ENCODE measurements at places on chromosomes 3 and 15.
A peak's percentile ranks its signal among the peaks of the same experiment; 100 is the strongest.

DNA sequence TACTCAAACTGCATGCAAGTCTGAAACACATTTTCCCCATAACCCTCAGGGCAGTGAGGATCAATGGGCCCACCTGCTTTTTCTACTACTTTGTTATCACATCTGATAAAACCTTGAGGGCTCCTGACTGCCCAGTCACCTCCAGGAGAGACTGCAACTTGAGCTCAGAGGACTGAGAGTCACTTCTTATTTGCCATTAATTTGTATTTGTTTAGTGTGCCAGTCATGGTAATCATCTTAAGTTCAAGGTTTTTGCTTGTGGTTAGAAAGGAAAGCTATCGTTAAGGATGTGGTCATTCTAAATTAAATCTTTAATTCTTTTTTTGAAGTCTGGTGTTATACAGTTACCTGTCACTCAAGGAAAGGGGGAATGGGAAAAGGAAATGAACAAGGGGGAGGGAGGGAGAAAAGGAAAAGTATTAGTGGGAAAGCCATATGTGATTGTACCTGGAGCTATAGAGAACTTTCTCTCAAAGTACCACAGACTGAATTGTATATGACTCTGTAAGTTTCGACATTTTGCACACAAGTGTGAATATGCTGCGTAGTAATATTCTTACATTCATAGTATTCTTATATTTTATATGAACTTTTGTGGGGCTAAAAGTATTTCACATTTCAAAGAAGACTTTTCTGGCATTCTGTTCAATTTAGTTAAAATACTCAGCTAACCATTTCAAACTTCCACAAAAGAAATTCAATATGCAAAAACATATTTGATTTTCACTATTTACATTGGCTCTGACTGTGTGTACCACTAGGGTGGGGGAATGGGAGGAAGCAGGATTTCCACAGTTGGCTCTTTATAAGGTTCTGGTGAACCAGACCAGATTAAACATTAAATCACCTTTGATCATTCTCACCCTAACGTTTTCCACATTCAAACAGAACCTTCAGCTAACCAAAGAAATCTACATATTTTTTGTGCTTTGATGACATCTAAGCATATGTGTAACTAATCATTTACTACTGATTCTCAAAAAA is 166.5 kb upstream of the ATP11B start:
- no peak for ATAC-seq

- no peak for ATAC-seq
Observed at GRCh38 chr3:118512301-118512700, 522.3 kb downstream of the IGSF11 start.

- ATAC-seq, result no peak
Observed at GRCh38 chr3:16482770-16483531, 30.5 kb downstream of the RFTN1 start.

GRCh38 chr3:155283092-155284056 is 10.1 kb downstream of the STRIT1 start:
- ATAC-seq, result no peak

DNA sequence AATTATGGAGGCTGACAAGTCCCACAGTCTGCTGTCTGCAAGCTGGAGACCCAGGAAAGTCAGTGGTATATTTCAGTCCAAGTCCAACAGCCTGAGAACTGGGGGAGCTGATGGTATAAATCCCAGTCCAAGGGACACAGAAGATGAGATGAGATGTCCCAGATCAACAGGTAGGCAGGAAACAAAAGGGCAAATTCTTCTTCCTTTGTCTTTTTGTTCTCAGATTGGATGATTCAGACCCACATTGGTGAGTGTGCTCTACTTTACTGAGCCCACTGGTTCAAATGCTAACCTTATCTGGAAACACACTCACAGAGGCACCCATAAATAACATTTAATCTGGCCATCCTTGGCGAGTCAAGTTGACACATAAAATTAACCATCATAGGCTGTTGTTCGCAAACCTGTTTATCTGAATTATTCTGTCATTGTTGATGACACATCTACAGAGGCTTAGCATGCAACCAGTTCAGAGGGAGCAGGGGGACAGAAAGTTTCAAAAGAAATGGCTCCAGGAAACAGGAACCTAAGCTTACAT is 62.7 kb upstream of the ITGA11 start:
- ATAC-seq, result no peak

DNA sequence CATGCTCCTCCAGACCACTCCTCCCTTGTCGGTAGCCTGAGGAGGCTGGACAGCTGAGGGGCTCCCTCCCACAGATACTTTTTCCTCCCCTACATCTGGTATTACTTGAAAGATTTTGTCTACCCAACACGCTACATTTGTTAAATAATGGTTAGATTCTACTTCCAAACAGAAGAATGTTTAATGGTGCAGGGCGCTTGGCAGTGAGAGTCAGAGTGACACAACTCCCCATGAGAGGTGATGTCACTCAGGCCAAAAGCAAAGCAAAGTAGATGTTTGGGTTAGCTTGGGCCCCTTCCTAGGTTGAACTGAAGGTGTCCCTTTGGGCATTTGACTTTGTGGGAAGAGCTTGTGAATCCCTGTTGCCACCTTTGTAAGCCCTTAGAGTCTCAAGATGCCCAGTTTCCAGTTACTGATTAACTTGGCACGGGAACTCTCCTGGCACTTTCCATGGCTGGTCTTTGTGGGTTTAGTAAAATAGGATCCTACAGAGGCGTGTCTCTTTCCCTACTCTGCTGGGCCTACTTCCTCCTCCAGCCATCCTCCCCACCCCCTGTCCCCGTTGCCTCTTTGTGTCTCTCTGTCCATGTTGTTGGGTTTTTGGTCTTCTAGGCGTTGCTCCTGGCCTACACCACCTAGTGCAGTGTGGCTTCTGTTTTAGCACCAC is 5.6 kb downstream of the LIMD1 start:
- ATAC-seq, result no peak

DNA sequence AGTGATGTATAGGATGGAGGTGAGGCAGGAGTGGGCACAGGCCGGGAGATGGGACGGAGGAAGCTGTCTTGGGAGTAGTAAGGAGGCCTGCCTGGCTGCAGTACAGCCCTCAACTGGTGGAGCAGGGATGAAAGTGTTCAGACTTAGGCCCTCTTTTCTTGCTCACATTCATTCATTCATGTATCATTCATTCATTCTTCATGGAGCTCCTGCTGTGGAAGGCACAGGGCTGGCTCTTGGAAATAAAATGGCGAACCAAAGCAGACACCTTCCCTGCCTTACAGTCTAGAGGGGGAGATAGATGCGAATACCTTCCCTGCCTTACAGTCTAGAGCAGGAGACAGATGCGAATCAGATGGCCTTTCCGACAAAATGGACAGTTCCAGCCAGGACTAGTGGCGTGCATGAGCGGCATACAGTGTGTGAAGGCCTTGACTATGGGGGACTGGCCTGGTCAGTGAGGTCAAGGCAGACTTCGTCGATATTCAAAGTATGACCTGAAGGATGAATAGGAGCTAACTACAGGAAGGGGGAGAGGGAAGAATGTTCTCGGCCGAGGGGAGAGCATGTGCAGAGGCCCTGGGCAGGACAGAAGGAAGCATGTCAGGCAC is 143.2 kb upstream of the TLE3 start:
- ATAC-seq, result no peak

GRCh38 chr3:43451670-43452254 is 165.4 kb downstream of the SNRK start:
- ATAC-seq, result no peak

GRCh38 chr3:137687181-137687879 is 76.8 kb upstream of the SOX14 start:
- no peak for ATAC-seq

DNA sequence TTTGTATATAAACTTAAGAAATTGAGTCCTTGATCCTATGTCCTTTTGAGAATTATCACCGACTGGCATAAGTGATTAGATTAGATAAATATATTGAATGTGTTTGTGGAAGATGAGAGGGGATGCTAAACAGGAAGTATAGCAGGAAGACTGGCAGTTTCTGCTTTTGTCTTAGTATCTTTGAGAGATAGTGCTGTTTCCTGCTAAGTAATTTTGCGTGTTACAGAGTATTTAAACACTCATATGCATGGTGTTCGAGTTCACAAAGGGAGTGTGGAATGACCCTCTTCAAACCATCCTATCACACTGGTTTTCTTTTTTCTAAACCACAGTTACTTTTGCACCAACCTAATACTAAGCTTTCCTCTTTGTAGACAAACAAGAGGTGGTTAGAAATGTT is 106.0 kb downstream of the KLHL25 start:
- no peak for ATAC-seq

DNA sequence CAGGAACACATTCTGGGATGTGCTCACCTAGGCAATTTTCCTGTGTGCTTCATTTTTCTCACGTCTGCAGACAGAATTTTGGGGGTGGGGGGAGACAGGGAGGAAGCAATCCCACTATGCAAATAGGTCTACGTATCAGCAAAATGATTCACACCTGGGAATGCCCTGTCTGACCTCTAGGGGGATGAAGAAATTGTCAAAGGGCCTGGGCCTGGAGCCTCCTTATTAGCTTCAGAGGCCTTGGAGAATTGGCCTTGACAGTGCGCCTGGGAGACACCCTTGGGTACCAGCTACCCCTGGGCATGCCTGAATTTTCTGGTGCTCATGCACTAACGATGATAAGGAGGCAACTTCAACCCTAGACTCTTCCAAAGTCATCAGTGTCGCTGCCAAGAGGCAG is 207.5 kb downstream of the CADPS start:
- no peak for ATAC-seq

DNA sequence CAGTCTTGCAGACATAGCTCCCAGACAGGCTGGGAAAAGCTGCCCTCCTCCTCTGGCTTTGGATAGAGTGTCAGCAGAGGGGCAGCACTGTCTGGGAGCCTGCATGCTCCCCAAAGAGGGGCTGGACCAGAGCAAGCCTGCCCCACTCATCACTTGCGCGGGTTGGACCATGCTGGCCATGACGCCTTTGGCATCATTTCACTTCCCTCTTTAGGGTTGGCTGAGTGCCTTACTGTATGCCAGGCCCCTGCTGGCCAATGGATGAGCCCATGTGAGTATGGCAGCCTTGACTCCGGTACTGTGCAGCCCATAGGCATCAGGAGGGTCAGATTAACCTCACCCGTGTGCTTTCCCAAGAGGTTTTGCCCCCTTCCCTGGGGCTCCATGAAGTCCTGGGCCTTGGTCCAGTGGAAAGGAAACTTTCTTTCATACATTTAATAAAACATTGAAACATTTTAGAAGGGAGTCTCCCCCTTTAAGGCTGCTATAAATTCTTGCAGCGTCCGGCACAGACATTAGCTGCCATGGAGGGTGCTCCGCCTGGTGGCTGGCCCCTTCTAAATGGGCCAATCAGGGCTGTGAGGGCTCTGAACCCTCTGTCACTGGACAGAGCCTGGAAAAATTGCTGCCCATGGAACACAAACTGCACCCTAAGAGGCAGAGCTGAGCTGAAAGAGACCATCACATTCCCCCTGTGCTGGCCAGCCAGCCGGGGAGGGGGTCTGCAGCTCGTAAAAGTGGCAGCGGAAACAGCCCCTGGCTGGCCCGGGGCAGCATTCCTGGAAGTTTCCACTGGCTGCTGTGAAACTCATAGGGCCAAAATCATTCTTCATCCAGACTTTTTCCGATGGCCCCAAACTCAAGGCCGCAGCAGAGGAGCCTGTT is 20.8 kb upstream of the DUSP7 start:
- ATAC-seq, result peak; percentile 46

DNA sequence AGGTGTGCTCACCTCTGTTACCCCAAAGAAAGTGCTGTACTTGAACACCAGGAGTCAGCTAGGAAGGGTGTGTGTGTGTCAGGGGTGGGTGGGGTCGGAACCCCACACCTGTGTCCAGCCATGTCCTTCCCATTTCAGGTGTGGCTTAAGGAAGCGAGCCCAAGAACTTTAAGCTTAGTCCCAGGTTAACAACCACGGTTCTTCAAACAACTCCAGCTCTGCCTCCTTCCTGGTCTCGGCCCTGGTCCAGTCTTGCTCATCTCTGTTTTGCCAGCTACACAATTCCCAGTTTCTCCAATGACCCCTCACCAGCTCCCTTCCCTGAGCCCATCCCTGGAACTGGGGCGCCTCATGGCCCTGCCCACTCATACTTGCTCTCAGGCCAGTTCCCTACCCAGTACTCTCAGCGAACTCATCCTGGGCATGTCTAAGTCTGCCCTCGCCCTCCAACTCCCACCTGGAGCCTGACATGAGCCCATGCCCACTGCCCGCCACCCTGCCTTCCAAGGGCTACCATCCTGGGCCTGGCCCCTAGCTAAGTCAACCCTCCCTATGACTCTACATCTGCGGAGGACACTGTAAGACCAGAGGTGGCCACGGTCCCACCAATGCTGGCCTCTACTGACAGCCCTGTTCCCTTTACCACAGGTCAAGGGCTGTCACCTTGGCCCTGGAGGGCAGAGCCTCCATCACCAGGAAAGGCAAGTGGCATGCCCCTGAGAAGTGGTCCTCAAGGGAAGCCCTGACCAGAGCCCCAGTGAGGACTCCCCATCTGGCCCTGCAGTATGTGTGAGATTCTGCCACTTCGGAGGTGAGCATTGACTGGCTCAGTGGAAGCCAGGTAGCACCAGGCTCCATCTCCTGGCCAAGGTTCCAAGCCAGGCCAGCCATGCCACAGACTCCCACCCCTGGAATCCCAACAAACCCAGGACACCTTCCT is 9.2 kb downstream of the POC1A start:
- no peak for ATAC-seq

DNA sequence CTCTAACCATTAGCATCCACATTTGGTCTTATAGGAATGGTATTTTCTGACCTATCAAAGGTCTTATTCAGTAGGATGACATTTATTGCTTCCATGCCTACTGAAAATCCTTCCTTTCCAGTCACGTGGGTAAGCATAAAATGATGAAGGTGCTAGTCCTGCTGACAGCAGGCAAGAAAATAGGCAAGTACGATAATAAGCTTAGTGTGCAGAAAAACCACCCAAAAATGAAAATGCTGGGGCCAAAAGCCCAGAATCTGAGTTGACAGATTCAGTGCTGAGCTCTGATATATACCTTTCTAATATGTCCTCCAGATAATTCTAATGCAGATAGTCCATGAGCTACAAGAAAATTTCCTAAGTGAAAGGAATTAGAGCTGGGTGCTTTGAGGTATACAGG is 194.8 kb downstream of the WDR72 start:
- no peak for ATAC-seq

DNA sequence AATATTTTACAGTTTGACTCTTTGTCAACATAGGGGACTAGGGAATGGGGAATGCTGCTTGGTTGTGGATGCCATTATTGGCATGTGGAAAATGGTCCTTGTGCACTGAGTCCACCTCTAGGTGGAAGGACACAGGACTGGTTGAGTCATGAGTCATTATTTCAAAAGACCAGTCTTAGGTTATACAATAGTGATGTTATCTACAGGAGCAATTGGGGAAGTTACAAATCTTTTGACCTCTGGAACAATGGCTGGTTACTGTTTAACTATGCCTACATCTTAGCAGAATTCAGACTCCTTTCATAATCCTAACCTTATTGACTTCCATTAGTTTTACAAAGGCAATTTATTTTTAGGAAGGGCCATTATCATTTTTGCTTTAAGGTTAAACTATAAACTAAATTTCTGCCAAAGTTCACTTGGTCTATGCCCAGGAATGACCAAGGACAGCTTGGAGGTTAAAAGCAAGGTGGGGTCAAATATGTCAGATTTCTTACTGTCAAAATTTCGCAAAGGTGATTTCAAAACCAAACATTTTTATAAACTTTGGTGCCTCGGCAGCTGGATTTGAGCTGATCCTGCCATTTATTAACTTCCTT is 11.8 kb upstream of the CCR8 start:
- ATAC-seq, result no peak
